Activated naive CD4-positive, alpha-beta T cell (primary cell): ENCODE measurements at places on chromosomes 13 and 19.

DNA sequence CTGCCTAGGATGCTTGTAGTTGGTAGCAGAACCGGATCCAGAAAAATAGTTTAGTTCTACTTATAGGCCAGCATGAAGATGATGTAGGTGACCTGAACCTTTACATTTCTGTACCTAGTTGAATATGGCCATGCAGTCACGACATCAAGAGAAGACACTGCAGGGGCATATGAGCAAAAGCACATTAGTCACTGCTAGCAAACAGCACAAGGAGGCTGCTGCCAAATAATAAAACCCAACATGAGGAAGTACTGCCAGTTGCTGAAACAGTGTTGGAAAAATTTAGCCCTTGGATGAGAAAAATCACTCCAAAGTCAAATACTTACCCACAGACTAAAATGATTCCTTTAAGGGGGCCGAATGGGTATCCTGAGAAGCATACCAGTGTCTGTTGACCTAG is 20.8 kb downstream of the ERICH6B start:
- no peak for DNase-seq

GRCh38 chr13:73800011-73800410 is 334.2 kb downstream of the KLF12 start:
- DNase-seq, result no peak

- DNase-seq, result no peak
Measured at GRCh38 chr19:13699786-13700185, 64.5 kb upstream of the MRI1 start.

DNA sequence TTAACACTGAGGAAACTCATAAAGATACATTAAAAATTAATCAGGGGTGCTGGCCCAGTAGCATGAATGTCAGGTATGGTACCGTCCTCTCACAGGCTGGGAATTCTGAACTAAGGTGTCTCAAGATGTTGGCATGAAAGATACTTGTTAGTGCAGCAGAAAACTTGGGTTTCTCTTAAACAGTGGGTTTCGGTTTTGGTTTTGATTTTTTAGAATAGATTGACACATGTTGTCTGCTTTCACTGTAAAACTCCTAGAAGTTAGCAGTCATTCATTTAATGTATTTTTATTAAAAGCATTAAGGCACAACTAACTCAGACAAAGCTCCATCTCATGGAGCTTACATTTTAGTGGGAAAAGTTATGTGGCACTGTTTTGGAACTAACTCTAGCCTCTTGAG is 3.5 kb upstream of the OBI1 start:
- DNase-seq, result no peak

DNA sequence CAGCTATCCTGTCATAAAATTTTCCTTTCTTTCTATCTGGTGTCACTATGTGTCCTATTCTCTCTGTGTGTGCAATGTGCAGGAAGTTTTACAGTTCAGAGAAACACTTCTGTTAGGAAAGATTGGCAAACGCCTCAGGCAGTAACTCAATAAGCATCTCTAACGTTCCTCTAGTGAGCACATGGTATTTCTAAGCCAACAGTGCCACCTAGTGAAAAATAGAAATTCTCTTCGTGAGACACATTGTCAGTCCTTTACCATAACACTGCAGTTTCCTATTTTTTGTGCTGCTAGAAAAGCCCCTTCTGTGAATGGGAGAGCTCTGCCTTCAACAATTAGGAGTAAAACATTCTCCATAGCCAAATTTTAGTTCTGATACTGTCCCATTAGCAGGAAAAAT is 50.7 kb downstream of the ZNF723 start:
- no peak for DNase-seq

DNA sequence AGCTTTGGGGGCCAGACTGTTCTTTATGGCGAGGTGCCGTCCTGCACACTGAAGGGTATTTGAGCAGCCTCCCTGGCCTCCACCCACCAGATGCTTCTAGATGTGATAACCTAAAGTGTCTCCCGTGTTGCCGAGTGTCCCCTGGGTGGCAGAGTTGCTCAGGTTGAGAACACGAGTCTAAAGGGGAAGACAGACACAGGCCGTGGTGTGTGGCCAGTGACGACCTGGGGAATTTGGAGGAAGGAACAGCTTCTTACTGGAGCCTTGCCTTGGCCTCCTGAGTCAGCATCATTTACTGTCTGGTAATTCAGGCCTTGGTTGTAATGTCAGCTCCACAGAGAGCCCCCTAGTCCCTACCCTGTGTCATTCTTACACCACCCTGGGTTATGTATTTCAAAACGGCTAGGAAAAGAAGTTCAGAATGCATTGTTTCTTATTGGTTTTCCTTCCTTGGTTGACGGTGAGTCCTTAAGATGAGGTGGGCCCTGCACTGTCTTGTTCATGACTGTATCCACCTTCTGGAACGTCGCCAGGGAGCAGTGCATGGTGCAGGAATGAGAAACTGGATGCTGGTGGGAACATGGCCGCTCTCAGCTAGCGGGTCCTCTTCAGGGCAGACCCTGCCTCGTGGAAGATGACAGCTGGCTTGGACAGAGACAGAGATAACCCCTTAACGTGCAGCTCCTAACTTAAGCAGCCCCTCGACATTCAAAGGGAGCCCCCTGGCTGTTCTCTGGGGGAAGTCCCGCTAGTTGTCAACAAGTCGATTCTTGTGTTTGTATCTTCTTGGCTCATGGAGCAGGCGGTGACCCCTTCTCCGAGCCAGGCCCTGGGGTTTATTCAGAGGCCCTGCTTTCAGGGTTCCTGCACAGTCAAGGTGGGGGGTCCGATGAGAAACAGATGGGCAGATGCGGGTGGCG is 7.2 kb downstream of the SIN3B start:
- DNase-seq, result no peak
